A172 (cell line): ENCODE measurements at places on chromosomes 1 and 21.

GRCh38 chr1:155040358-155041093 lies 6.9 kb downstream of the DCST1 start:
- no peak for DNase-seq

- no peak for DNase-seq
These were observed 112.2 kb downstream of the GRIK3 start for GRCh38 chr1:36922071-36922470.

DNA sequence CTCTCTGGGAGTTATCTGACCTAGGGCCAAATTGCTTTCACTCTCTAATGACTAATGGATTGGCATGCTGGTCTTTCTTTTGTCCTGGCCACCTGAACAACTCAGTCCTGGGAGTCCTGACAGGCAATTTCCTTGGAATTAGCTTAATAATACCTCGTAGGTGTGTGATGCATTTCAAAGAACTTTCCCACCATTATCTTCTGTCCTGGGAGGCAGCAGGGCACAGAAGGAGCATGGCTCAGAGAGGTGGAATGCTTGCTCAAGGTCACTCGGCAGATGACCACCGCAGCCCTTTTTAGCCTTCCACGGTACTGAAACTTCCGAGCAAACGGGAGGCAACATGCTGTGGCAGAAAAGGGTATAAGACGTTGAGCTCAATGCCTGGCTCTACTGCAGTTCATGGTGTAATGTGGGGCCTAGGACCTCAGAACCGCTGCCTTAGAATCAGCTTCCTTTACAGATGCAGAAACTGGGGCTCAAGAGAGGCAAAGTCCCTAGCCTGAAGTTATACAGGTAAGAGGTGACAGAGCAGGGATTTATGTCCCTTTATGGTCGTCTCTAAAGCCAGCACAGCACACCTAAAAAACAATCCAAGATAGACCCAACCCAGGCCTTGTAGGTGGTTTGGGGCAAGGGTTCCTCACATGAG lies 3.2 kb downstream of the ID3 start:
- peak; percentile 81 for DNase-seq

DNA sequence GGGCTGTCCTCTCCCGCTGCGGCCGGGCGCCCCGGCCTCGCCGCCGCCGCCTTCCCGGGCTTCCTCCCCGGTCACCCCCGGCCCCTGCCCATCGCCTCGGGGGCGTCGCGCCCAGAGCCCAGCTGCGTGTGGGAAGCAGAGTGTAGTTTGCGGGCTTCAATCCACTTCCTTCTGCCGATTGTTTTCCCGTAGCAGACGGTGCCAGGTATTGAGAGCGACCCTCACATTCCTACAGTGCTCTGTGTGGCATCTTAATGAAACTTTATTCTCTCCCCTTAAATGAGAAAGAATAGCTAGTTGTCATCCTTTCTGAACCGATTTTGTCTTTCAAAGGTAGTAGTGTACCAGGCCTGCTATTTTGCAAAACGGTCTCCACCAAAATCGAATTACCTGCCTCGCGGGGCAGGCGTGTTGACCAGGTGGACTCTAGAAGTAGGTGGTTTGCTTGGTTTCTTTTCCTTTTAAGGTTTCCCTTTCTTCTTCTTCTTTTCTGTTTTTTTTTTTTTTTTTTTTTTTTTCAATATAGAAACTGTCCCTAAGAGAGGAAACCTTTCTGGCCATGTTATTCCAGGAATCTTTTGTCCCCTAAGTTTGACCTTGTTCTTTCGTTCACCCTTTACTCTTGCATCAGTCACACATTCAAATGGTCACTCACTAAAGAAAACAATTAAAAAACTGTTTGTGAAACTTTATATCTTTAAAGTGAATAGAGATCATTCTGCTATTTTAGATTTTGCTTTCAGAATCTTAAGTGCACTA lies 881 bp downstream of the USP25 start:
- DNase-seq = no peak

GRCh38 chr1:216814576-216815259 lies 91.5 kb upstream of the ESRRG start:
- DNase-seq = no peak
